Kidney epithelial cell (primary cell): ENCODE measurements at places on chromosomes 7 and 10.

- DNase-seq = no peak
These were observed 2.7 kb upstream of the CYP3A7 start for GRCh38 chr7:99737726-99738125.

- DNase-seq = no peak
These were observed 913.9 kb upstream of the AUTS2 start for GRCh38 chr7:68684246-68684839.

DNA sequence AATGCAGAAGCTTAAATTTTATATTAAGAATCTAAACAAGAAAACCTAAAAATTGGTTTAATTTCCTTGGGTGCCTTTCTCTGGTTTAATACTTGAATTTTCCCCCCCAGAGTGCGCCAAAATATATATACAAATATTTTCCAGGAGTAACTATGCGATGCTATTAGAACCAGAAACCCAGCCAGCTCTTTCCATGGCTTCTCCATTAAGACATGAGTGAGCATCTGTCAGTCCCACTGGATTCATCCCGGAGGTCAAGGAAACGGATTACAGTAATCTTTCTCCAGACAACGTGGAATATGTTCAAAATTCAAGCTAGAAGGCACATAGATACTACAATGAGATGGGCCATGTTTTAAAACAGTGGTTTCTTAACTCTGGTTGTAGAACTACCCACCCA, 148.8 kb downstream of the TAX1BP1 start:
- no peak for DNase-seq

DNA sequence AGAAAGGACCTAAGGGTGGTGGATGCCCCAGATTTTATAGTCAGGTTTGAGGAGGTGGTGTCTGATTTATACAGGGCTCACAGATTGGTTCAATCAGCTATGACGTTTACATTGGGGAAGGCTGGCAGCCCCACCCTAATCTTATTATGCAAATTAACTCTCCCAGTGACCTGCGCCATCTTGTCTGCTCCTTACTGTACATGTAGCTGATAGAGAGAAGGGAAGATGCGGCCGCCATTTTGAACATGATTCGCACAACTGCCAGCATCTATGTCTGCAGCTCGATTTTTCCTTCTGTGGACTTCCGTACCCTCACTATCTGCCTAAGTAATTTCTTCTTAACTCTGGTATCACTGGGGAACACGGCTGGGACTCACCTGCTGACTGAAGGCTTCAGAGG, 619.0 kb upstream of the DPP6 start:
- DNase-seq = no peak

DNA sequence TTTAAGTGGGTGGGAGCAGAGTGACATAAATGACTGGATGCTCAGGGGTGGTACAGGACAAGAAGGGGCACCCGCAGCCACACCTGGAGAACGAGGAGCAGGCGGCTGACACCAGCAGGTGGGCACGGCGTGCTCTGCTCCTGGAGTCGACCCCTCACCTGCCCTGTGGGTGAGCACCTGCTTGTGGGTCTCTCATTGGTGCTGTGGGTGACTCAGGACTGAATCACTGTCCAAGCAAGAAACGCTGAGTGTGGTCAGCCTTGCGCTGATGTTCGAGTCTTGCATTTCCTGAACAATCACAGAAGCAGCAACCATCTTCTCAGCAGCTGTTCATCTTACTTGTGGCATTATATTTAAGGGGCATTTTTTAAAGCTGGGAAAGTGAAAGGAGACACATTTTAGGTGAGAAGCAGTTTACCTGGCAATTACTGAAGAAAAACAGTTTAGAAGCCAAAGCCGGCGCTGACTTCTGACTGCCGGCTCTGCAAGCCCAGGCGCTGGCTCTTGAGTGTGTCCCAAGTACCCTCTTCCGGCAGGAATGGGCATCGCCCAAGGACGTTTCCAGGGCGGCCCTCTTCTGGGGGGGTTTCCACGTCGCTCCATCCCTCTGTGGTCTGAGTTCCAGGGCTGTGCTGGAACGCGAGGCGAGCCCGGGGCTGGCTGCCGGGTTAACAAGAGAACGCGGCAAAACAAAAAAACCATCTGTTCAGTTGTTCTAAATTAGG, 145.2 kb upstream of the PFKP start:
- peak; percentile 64 for DNase-seq

DNA sequence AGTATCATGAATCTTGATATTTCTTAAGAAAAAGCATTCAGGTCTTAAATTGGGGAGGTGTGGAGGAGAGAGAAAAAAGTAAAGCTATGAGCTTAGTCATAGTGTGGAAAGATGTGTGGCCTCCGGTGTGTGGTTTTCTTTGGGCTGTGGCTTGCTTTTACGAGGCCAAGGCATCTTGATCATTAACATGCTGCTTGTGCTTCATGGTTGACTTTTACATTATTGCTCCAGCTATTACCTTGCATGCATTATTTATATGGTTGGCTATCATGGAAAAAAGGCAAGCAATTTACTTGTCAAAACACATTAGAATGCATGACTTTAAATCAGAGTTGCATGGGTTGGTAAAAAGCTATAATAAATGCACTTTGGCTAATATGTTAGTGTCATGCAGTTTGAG, 300.7 kb upstream of the ADARB2 start:
- DNase-seq = no peak

DNA sequence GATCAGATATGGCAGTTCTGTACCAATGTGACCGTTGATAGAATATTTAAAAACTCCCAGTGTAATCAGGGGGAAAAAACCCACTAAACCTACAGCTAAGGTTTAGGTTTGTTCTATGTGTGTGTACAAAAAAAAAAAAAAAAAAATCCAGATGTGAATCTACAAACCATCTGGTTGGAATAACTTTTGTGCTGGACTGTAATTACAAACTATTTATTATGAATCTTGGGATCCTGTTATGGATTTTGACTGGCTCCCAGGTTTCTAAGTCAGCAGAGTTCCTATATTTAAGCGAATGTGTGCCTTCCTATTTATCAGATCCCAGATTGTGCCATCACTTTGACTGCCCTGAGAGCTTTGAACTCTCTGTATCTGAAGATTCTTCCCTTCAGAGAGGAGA, 29.1 kb downstream of the BMPER start:
- no peak for DNase-seq
